ENCODE measurements at places on chromosomes 5 and 9.

- DNase-seq, result peak; percentile 48
Observed at GRCh38 chr5:68533571-68534084, 318.1 kb downstream of the PIK3R1 start.

GRCh38 chr5:144944936-144945335, 774.3 kb downstream of the KCTD16 start:
- DNase-seq, result no peak

DNA sequence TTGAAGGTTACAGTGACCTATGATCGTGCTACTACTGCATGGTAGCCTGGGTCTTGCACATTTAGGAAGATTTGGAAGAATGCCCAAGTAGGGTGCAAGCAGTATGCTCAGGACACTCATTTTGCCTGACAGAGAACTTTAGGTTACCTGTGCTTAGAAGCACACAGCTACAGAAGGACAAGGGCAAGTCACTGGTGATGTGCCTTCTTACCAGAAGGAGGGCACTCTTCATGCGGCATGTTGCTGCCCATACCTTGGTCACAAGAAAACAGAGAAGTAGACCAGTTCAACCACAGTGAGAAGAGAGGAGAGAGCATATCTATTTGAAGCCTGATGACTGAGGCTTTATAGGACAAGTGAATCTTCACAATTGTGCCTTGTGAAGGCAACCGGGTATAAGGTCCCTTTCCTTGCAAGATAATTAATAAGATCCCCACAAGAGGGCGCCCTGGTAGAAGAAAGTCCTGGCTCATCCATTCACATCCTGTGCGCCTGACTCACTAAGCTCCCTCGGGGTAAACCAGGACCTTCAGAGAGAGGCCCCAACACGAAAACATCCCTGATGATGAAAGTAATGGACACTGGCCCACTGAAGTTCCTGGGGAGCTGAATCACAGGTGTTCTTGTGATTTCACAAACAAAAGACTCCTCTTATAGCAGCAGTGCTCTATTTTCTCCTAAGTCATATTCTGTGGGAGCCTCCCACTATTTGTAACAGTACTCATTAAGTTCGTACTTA, 38.1 kb upstream of the STARD4 start:
- DNase-seq, result peak; percentile 80

- DNase-seq, result no peak
Observed at GRCh38 chr9:9033022-9033421, 1233.4 kb upstream of the DMAC1 start.

DNA sequence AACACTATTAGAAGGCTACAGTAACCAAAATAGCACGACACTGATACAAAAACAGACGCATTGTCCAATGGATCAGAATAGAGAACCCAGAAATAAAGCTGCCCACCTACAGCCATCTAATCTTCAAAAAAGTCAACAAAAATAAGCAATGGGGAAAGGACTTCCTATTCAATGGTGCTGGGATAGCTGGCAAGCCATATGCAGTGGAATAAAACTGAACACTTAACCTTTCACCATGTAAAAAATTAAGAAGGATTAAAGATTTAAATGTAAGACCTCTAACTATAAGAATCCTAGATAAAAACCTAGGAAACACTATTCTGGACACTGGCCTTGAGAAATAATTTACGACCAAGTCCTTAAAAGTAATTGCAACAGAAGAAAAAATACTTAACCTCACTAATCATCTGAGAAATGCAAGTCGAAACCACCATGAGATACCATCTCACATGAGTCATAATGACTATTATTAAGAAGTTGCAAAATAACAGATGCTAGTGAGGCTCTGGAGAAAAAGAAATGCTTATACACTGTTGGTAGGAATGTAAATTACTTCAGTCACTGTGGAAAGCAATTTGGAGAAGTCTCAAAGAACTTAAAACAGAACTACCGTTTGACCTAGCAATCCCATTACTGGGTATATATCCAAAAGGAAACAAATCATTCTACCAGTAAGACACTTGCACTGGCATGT, 203.3 kb upstream of the CDH9 start:
- DNase-seq, result no peak

DNA sequence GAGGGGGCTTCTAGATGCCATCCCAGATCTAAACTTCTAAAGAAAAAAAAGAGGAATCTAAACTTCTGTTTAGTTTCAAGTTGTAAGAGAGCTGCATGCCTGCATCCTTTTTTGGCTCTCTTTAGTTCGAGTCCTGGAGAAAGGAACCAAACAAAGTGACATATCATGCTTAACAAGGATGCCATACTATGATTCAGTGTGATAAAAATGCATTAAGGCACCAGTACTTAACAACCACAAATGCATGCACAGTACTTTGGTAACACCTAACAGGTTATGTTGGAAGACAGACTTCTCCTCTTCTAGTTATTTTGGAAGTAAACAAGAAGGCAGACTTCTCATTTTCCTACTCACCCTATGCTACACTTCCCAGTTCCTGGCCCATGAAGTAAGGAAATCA, 27.3 kb downstream of the NME5 start:
- DNase-seq, result no peak

GRCh38 chr5:148514344-148514743, 130.6 kb downstream of the FBXO38 start:
- no peak for DNase-seq

DNA sequence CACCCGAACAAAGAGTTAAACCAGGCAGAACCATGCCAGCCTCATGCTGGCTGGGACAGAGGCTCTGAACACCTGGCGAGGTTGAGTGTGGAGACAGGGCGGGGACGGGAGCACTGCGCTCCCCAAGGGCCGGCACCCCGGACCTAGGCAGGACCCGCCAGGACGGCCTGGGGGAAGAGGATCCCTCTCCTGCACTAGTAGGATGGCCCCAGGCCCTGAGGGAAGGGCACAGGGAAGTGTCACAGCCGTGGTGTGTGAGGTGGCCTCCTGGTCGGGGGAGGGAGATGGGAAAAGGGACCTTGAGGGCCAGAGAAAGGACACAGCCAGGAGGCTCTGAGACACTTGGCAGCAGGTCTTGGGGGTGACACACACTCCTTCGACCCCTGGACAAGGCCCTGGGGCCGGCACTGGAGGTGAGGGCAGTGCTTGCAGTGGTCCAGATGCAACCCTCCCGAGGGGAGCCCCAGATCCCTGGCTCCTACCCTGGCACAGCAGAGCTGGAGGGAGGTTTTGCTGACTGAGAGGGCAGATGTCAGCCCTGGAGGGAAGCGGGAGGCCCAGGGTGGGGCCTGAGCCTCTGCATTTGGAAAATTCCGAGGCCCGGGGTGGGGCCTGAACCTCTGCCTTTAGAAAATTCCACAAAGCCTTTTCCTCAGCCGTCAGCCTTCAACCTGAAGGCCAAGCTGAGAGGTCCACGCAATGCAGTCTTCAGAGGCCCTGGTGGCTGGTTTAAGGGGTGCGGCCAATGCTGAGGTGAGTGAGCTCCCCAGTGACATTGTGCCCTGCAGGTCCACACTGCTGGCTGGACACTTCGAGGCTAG, 24.8 kb upstream of the TERT start:
- DNase-seq, result no peak

DNA sequence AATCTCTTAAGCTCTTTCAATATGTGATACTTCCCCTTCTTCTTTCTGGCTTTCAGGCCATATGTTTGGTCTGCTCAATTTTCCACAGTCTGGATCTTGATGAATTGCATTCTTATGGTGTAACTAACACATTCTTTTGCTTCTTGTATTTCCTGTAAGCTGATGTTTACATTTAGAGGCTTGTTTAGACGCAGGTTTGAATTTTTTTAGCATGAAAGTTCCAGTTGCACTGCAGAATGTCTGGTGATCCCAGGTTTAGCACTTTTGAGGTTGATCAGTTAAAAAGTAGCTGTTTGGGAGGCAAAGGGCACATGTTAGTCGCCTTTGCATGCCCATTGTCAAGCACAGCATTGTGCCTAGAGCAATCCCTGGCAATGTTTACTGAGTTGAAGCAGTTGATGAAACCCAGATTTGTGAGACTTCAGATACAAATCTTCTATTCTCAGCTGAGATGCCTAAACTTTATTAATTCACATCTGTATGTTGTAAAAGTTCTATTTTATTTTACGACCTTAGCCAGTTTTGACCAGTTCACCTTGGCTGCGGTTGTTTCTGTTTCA, 59.6 kb upstream of the SPATA31C2 start:
- DNase-seq, result no peak

Measured in small intestine (tissue), 16 donors.